Activated naive CD4-positive, alpha-beta T cell treated with anti-CD3 and anti-CD28 coated beads, Interleukin-2, amount 50 U/mL, for 72 hours (primary cell): ENCODE measurements at places on chromosomes 1 and 21.

DNA sequence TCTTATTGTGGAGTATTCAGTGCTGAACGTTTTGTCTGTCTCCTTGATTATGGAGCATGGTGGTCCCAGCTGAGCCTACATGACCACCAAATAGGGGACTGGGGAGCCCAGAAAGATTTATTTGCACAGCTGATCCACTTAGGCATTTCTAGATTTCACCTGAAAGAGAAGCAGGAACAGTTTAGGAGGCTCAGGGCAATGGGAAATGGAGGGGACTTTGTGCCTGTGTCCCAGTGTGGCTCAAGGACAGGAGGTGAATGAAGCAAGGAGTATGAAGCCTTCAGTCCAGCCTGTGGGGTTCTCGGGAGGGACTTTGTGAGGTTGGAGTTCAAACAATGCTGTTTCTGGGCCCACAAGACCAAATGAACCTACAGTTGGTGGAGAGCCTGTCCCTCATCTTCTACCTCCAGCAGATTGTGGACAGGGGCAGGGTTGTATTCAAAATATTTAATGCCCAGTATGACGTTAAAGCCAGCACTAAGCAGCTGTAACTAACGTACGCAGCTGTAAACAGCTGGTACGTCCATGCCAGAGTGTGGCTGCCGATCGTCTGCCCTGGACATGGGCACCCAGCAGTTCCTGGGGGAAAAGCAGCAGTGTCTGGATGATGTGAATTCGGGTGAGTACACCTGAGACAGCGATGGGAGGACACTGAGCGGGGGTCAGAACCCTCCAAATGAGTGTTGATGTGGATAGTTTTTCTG lies 164.9 kb upstream of the RAB4A start:
- DNase-seq = no peak

GRCh38 chr1:188689542-188689941 lies 1788.1 kb downstream of the BRINP3 start:
- DNase-seq = no peak

- no peak for DNase-seq
Measured at GRCh38 chr1:9590945-9591668, 2.4 kb downstream of the TMEM201 start.

DNA sequence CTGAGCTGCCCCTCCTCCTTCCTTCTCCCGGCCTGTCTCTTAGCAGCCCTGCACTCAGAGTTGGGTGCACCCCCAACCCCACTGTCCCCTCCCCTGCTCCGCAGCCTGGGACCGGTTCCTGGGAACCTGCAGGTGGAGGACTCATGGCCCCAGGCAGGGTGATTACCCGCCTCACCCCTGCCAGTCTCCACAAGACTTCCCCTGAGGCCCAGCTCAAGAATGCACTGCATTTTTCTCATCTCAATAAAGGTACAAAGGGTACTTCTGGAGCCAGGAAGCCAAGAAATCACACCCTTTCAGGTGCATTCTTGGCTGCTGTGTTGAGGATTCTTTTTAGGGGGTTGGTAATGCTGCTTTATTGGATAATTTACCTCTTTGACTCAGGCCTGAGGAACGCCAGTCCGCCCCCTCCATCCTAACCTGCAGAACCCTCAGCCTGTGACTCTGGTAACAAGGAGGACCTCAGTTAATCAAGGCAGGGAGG lies 126.3 kb upstream of the TMPRSS2 start:
- DNase-seq = no peak

GRCh38 chr1:200150721-200151120 lies 123.2 kb downstream of the NR5A2 start:
- DNase-seq = no peak

DNA sequence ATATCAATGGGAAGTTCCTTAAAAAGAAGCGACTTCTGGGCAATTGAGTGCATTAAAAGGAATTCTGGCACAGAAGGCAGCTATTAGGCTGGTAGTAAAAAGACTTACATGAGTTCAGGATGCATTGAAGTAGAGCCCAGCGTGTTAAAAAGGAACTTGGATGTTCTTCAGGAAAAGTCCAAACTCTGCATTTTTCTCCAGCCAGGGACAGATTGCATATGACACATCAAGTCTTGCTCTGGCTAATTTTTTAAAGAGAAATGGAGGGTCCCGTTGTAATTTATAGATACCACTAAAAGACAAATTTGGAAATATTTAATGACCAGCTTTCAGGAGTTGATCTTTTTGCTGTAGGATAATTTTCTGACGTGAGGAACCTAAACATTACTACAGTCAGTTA lies 1.2 kb downstream of the TPRG1L start:
- DNase-seq = no peak

DNA sequence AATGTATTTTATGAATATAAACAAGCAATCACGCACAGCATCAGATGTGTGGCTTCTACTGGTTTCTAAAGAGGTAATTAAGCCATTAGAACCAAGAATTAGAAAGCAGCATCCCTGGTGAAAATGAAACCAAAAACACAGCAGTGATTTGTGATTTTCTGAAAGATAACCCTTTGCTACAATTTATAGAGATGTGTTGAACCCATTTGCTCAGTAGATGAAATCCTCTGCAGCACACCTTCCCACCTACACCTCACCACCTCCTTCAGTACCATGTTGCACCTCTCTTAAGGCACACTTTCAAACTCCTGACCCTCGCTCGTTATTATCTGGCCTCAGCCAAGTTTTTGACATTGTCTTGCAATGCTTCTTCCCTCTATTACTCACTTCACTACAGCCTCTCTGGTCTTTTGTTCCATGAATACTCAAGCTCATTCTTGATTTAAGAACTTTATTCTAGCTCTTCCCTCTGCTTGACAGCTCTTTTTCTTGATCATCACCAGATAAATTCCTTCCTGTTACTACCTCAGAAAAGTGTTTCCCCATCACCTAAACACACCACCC lies 38.6 kb downstream of the NSL1 start:
- no peak for DNase-seq

DNA sequence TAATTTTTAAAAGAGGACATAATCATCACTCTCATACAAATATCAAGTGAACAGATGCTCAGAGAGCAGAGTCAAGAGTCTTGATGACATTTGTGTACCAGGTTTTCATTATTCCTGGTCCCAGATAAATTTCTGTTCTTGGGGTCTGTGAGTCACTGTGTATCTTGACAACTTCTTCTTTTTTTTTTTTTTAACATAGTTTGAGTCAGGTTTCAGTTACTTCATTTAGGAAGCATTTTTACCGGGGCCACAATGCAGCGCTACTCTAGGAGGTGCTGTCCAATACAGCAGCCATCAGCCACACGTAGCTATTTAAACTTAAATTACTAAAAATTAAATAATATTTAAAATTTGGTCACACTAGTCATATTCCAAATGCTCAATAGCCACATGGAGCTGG lies 188.1 kb upstream of the SAMSN1 start:
- DNase-seq = no peak

DNA sequence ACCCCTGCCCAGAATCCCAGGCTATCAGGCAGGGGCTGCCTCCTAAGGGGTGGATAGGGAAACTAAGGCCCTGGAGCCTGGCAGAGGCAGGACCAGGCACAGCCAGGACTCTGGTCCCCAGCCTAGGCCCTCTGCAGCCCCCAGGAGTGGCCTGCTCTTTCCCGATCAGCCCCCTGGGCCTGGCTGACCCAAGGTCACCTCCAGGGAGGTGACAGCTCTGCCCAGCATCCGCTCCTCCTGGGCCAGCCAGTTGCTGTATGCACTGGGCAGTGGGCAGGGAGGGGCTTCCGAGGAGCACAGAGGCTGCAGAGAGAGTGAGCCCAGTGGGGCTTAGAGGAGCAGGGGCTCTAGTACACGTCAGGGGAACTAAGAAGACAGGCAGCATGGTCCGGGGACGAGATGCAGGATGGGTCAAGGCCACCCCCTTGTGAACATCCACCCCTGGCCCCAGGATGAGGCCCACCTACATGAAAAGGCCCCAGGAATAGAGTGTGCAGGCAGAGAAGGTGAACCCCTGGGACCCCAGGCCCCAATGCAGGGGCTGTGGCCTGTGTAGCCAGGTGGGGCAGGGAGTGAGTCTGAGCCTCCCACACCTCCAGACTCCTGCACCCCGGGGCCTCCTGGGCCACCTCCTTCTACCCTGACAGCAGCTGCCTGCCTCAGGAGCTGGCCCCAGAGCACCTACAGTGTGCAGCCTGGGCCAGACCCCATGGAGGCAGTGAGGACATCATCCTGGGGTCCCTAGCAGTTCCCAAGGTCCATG lies 32.8 kb downstream of the WNT9A start:
- DNase-seq = no peak

GRCh38 chr21:25496825-25497482 lies 110.3 kb downstream of the MRPL39 start:
- DNase-seq = no peak

DNA sequence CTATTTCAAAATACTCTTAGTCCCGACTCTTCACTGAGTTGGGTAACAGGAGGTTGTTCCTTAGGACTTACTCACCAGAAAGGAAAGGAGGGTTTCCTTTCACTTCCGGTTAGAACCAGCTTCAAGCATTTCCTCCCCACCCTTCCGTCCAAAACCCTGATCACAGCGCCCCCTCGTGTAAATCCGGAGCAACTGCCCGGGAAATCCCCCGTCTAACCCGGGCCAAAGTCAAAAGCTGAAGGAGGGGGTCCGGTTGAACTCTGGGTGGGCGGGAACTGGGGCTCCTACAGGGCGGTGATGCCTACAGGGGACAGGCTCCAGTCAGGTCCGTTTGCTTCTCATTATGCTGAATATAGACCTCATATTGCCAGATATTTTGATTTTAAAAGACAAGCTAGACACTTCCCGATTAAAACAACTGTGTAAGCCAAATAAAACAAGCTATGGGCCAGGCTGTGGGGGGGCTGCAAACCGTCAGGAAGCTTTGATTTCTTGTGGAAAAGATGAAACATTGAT lies 15.0 kb upstream of the MTARC2 start:
- peak; percentile 87 for DNase-seq

DNA sequence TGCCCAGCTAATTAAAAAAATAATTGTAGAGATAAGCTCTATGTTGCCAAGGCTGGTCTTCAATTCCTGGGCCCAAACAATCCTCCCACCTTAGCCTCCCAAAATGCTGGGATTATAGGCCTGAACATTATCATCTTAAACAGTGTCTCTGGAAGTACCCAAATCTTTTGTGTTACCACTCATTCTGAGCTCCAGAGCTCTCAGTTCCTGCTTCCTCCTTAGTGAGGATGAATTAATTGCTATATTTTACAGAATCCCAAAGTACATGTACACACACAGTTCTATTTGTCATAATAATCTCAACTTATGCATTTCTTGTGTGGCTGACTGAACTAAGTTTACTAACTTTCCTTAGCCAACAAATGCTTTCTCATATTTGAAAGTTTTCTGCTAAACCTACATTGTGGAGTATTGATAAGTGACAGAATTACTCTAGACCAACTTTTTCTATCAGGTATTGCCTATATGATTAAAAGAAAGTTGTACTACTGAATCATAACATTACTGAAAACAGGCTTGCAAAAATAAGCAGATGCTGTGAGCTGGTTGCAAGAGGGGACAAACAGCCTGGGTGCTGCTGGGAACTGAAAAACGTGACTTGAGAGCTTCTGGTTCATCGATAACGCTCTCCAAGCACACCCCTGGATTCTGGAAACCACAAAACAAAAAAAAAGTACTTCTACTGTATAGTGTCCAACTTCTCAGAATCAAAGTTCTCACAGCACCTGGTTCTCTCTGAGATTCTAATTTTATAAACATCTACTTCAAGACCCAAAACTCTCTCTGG lies 15.3 kb downstream of the VAV3 start:
- DNase-seq = no peak

DNA sequence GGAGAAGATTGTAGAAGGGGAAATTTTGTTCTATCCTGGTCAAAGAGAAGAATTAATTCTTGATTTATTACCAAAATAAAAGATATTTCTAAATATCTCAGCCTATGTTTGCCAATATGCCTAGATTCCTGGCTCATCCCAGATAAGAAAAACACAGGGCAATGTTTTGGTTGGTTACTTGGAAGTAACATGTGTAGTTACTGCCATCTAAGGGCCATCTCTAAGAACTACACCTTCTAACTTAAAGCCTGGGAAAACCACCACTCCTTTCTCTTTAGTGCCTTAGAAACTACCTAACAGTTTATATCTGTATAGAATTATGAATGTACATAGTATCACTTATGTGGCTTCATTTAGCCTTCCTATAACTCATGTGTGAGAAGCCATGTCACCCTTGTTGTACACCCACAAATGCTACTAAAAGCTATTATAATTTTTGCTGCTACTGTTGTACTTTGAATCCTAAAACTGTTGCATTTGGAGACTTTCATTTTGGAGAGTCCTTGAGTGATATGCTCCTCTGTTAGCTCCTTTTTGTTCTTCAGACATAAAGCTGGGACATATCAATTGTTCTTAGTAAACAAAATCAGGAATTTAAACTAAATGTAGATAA lies 4.5 kb downstream of the AIM2 start:
- DNase-seq = no peak

DNA sequence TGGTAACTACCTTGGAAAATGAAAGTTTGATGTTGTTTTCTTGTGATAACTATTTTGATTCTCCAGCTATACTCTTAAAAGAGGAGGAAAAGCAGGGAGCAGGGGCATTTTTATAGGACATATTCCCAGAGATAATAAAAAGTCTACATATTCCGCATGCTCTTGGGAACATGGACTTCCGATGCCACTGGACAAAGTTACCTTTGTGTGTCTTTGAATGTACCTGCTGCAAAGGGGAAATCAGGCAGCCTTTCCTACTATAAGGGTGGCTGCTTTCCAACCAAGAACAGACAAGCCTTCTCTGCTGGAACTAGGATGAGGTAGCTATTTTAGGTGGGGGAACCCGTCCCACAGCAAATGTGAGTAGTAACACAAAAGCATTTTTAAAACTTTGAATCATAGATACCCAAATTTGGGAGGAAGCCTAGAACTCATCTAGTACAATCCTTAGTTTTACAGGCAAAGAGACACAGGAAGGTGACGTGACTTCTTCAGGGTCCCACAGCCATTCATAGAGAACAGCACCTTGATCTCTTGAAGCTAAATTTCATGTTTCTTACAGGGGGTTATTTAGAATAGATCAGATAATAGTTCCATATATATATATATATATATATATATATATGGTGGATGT lies 179.9 kb downstream of the FASLG start:
- DNase-seq = no peak

DNA sequence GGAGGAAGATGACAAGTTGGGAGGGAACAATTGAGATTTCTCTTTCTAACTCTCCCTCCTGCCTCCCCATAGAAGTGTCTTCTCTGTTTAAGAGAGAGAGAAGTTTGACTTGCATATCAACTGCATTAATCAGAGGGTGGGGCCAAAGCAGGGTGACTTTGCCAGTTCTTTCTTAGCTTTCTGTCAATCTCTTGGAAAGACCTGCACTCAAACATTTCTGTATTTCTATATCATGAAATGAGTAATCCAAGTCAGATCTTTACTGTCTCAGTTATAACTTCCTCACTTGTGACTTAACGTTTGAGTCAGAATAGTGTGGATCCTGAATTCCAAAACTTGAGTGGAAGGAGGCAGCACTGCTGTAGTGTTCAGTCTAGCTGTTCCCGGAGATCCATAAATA lies 180.8 kb upstream of the KCNK2 start:
- no peak for DNase-seq

DNA sequence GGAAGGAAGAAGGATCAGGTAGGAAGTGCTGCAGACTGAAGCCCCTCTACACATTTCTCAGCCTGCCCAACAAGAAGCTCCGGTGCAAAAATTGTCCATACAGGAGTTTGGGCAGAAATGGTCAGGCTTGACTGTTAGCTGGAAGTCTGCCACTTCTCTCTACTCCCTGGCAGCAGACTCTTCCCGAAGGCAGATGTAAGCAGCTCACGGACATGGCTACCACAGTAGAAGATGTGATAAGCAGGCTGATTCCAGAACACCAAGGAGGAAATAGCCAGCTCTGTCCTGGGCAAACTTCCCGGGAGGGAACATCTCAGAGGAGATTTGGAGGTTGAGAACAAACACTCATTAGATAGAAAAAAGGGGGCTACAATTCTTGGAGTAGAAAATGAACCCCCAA lies 52.6 kb downstream of the TRABD2B start:
- DNase-seq = no peak

- no peak for DNase-seq
Measured at GRCh38 chr1:87044840-87045239, 130.4 kb downstream of the HS2ST1 start.
